ENCODE measurements at places on chromosomes 4 and X.

DNA sequence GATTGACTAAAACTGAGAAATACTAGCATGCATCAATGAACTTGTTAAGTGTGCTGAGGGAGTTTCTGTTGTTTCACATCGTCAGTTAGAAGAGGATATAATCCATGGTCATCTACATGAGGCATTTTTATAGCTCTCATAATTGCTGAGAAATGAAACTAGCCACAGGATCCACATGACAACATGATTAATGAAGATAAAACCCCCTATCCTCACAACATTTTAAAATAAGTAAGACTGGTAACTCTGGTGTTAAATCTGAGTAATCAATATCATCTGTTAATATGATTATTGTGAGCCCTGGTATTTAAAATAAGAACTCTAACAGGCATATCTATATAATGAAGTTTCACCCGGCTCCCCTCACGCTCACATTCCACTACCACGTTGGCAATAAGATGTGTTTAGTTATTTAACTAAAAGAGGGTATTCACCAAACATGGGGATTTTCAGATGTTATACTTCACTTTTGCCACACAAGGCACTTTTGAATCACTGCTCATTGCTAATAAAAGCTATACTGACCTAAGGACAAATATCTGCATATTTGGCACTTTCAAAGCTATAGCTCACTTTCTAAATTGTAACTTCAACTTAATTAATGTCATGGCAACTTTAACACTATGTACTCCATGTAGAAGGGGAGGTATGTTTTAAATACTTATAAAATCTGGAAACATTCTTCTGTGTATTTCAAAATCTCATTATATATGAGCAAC is 6.7 kb downstream of the UNC5C start:
- DNase-seq, result no peak

- no peak for DNase-seq
These were observed 2222.3 kb upstream of the AGA start for GRCh38 chr4:179664430-179665027.

DNA sequence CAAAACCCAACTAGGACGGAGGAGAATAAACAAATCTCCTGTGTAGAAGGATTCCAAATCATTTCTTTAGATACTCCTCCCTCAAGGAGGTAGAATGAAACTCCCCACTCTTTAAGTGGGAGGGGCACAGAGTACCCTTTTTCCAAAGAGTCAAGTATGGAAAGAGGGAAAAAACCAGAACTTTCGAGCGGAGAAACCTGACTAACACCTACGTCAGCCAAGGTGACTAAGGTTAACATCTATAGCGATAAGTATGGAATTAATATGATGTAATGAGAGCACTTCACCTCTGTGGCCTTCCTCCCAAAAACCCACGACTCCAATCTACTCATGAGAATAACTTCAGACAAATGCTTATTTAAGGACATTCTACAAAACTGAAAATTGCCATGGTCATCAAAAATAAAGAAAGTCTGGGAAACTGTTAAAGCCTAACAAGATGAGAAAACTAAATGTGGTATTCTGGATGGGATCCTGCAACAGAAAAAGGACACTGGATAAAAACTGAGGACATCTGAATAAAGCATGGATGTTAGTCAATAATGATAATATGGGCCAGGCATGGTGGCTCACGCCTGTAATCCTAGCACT is 157.0 kb upstream of the MAP3K15 start:
- no peak for DNase-seq

- peak; percentile 43 for DNase-seq
These were observed 70.0 kb upstream of the FAM241A start for GRCh38 chr4:112075129-112075753.

DNA sequence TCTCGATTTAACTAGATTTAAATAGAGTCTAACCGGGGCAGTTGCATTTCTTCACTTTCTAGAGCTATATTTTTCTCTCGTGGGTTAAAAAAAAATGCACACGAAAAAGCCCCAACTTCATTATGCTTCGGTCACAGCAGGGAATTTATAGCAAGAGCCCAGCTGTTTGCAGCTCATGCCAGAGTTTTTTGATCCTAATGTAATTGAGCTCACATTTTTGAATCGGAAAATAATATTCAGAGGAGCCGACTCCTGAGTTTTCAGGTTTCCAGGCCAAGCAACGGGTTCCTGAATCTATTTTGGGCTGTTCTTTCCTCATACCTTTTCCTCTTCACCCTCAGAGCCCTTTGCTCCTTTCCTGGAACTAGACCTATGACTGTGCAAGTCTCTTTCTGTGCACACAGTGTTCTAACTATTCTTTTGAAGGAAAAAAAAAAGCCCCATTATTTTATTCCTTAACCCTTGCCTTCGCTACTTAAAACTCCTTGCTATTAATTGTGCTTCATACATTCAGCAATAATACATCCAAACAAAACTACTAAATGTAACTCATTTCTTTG is 27.5 kb upstream of the ESX1 start:
- DNase-seq, result no peak

DNA sequence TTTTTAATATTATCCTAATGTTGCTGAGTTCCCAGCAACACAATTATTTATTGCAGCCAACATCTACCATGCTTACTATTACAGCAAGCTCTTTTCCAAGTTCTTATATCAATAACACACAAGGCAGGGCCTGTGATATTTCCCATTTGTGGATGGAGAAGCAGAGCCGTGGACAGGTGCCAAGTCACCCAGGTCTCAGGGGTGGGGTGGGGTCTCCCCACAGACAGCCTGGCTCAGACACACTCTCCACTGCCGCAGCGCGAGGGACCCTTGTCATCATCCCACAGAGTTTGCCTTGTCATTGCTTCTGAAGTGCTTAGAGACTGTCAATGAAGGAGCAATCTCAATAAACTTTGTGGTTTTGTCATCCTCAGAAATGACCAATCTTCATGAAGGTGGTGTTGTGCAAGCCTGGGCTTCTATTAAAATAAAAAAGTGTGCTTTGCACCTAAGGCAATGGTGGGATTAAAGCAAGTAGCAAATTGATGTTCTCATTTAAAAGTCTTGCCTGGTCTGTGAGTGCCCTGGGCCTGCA is 76.1 kb downstream of the SORBS2 start:
- no peak for DNase-seq

GRCh38 chrX:133214301-133214700 is 3.9 kb downstream of the TFDP3 start:
- DNase-seq, result no peak

GRCh38 chr4:174592985-174593335 is 70.7 kb upstream of the HPGD start:
- no peak for DNase-seq

DNA sequence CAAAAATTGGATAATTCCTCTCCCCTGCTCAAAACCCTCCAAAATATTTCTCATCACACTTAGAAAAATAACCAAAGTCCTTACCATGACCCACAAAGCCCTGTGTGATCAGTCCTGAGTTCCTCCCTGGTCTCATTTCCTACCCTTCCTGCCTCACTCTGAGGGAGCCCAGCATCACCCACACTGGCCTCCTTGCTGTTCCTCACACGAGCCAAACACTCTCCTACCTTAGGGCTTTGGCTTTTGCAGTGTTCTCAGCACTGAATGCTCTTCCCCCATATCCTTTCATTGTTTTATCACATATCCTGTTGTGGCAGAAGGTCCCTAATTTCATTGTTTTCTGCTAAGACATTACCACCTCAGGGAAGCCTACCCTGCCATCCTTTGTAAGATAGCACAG is 12.2 kb downstream of the MGAT4D start:
- DNase-seq, result peak; percentile 51

DNA sequence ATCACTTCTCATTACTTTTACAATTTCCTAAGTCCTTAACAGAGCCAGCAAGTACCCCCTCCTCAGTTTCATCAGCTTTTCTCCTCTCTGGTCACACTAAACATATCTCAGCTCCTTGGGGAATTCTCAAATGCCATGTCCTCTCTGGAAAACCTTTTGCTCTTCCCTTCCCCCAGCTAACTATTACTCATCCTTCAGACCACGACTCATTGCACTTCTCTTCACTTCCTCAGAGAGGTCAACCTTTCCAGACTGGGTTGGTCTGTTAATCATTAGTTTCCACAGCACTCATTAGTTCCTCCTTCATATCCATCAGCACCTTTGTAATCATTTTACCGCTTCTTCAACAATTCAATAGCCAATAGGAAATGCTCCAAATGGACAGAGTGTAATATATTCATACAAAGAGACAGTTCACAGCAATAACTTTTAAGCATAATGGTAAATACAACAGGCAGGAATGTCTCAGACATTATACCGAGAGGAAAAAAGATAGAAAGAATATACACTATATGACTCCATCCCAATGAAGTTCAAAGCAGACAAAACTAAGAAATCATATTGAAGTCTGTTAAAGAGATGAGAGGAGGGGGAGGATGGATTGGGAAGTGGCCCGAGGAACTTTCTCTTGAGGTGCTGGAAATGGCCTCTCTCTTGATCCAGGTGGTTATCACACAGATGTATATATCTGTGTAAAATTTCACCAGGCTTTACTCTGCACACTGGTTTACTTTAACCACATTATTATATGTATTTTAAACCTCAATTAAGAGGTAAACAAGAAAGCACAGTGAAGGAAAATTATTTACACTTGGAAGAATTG is 39.6 kb downstream of the DDX60L start:
- no peak for DNase-seq

DNA sequence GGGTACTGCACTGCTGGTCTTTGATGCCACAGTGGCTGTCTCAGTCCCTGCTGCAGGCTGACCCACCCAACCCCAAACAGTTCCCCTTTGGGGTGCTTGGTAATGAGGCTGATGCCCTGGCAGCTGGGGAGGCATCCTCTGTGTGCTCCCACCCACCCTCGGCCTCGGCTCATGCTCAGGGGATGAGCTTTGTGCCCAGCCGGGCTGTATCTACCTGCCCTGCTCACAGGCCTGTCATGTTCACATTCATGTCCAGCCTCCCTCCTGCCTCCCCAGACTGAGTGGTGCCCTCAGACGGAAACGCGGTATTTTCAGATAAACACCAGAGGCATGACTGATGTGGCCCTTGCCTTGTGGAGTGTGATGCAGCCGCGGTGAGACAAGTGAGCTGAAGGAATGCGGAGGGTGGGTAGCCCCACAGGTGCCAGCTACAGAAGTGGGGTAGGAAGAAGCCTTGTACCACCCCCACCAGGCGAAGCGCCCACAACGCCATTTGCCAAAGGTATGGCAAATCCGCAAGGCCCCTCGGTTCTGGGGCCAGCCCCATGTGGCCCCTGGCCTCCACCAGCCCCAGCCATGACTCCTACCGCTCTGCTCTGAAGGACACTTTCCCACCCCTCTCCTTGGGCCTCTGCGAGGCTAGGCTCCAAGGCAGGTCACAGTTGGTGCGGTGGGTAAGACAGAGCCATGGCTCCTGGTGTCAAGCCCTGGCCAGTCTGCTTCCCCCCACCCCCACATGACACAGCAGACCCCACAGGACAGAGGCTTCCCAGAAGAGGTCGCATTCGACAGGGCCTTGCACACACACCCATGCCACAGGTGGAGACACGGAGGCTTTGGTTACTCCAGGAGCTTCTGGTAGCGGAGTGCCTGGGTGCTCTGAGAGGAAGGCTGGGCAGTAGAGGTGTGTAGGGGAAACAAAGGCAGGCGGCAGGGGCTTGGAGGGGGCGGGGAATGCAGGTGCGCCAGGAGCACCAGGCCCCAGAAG is 1.8 kb upstream of the RENBP start:
- DNase-seq, result no peak

- DNase-seq, result no peak
These were observed 32.7 kb downstream of the RUFY3 start for GRCh38 chr4:70754470-70754869.

GRCh38 chrX:54423161-54423888 is 16.9 kb upstream of the TSR2 start:
- peak; percentile 18 for DNase-seq

DNA sequence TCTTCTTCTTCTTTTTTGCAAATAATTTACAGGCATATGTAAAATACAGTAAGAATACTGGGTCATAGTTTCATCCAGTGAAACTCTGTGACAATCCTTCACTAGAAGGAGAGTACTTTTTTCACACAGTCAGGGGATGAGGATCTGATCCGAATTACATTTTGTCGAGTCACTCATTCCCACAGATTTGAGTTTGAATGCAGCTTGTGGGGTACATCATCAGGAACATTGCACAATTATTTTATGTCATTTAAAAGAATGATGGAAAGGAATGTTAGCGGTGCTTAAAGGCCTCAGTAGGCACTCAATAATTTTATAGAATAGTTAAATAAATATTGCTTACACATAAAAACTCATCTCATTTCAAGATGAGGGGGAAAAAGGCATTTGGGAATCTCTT is 88.6 kb downstream of the CHRNA9 start:
- no peak for DNase-seq

GRCh38 chr4:142211444-142211843 is 575.1 kb downstream of the IL15 start:
- no peak for DNase-seq

GRCh38 chr4:78069859-78070258 is 12.7 kb downstream of the FRAS1 start:
- DNase-seq, result no peak

DNA sequence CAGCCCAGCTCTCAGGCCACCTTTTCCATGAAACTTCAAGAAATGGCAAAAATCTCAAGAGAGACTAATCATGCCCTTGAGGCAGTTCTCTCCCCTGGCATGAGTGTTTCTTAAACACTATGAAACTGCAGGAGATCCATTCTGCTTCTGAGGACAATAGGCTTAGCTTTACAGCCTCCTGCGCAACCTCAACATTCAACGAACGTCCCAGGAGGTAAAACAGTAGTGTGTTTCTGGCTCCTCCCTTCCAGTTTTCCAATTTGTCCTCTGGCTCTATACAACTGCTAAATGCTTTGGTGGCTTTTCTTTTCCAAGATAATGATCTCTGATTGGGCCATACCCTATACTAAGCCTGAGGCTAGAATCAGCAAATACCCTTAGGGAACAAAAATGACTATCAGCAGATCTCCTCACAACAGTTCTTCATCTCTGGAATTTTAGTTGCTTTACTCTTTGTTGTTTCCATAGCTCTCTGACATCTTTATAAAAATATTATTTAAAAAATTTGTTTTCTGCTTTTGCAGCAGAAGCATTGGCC is 87.0 kb upstream of the FAT1 start:
- DNase-seq, result no peak

DNA sequence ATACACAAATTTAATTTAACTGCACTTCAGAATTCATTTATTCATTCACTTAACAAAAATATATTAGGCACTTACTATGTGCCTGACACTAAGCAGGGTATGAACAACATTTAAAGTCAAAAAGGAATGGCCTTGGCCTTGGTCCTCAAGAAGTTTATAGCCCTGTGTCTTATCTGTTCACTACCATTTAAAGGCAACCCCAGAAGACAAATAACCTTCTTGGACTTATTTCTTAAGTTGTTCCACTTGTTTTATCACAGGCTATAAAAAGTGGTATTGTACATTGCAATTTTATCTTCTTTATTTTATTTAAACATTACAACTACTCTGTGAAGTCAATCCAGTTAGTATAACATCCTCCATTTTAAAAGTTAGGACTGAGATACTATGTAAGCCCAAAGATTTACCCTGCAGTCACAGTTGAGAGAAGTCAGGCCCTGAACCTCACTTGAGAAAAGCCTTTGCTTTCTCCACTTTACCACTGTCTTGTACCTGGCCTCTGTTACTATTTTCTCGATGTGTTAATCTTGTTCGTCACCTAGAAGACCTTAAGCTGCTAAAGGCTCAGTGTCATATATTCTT is 305.6 kb upstream of the DIPK2B start:
- DNase-seq, result no peak

- DNase-seq, result peak; percentile 26
These were observed 27.3 kb downstream of the WDR1 start for GRCh38 chr4:10089346-10089745.

GRCh38 chr4:2047781-2048581 is 11.1 kb upstream of the NAT8L start:
- DNase-seq, result no peak

GRCh38 chr4:22942920-22943559 is 250.3 kb downstream of the GBA3 start:
- no peak for DNase-seq

GRCh38 chrX:44906041-44906440 is 33.1 kb downstream of the KDM6A start:
- DNase-seq, result no peak
